ENCODE measurements at places on chromosomes 2 and 18.

DNA sequence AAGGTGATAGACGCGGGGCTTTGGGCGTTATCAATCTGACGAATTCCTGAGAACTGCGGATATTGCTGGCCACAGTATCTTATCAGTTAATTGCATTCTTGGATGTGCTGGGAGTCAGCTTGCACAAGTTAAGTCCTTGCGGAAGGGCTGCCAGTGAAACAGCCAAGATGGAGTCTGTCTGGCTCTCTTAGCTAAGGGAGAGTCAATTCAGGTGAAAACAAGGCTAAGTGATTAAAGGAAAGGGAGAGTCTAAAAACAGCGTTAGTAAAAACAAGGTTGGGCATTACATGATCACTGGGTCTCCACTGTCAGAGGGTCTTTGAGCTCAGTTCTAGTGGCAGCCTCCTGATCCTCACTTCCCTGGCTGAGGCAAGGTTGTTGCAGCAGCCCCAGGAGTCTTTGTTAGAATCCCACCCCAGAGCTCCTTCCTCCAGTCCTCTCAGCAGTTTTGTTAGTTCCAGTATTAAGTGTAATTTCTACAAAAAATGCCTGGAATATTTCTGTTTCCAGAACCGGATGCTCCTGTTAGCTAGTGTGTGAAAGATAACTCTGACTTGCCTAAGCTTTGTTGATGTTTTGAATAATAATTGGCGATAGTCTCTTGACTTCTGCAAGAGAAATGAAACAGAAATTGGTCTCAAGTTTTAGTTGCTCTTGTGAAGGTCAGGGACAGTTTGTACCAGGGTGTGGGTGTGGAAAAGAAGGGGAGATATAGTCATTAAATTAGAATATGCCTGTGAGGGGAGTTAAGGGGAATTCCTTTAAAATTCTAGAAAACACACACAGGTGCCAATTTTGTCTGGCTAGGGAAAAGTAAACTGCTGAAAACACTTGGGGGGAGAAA lies 10.6 kb downstream of the CFLAR start:
- DNase-seq = no peak

DNA sequence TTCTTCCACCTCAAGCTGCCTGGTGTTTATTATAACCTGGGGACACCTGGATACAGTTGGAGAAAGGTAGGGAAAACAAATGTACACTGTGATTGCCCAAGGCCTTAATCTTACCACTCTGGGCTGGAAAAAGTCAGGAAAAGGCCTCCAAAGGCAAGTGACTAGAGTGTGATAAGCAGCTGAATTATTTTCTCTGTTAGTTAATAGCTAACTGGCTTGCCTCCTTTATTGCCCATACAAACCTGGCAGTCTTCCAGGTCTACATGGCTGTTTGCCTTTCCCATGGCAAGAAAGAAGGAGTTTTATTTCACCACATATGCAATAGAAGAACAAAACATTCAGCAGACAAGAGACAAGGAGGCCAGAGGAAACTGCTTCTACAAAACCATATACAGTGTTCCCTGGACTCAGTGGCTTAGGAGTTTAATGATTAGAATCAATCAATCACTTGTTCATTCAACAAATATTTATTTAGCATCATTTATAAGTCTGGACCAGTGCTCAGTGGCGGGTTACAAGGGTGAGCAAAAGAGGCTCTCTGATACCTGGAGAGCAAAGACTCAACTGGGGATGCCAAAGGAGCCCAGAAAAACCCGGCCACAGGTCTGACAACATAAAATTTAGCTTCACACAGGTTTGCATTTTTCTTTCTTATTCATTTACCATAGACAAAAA lies 27.5 kb upstream of the SUCLG1 start:
- no peak for DNase-seq

- no peak for DNase-seq
Observed at GRCh38 chr2:41948397-41948763, 99.4 kb upstream of the PKDCC start.

DNA sequence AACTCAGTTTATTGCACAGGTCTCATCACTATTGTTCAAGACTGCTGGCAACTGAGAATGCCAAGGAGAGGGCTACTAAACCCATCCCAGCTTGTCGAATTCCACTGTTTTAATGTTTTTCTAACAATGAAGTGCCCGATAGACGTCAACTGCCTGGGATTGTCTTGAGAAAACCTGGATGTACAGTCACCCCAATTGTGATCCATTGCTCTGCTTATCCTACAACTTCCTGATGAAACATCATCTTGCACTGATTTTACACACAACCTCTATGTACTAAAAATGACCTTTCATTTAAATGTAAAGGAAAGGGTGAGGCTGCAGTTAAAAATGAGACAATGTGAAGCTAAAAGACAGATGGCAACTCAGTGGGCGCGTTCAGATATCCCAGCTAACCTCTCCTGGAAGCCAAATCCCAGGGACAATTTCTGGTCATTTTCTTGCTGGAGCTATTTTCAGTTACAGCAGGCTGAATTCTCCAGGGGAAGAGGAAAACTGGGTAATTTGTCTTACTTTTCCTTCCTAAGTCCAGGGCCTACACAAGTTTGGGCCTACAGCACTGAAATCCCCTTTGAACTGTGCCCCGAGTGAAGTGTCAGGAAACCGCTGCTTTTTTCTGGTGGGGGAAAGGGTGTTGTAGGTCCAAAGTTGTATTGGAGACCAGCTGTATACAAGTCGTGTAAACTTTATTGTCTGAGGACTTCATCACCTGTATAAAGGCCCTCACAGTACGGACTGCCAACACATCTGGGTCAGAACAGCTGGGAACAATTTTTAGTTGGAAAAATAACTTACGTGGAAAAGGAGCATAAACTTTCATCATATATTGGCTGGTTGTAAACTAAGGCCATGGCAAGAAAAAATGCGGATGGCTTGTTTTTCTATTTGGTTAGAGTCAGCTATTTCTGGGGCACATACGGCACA lies 68.9 kb upstream of the LTBP1 start:
- DNase-seq = no peak

- no peak for DNase-seq
Observed at GRCh38 chr18:42052122-42052708, 97.2 kb downstream of the PIK3C3 start.

GRCh38 chr2:19955544-19956422 lies 34.1 kb downstream of the WDR35 start:
- DNase-seq = peak; percentile 63

GRCh38 chr2:119086327-119086726 lies 72.2 kb downstream of the C1QL2 start:
- DNase-seq = no peak

DNA sequence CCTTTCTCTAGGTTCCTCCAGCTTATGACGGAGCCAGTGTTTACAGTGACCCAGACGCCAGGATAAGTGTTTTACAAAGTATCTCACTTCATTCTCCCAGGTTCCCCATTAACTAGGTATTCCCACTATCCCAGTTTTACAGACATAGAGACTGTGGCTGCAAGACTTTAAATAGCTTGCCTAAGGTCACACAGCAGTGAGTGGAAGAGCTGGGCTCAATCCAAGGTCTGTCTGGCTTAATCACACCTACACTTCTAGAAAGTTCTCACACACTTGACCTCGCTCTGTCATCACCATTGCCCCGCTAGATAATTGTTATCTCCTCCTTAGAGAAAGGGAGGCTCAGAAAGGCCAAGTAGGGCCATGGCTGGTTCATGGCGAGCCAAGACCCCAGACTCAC lies 110.2 kb downstream of the ANTXR1 start:
- no peak for DNase-seq

- DNase-seq = peak; percentile 55
Observed at GRCh38 chr18:13216092-13216582, 2.4 kb upstream of the LDLRAD4 start.

- no peak for DNase-seq
Observed at GRCh38 chr18:13455960-13456481, 237.5 kb downstream of the LDLRAD4 start.
